ENCODE measurements at places on chromosomes 4 and X.

GRCh38 chr4:9691238-9692065, 90.0 kb upstream of the DRD5 start:
- no peak for DNase-seq

DNA sequence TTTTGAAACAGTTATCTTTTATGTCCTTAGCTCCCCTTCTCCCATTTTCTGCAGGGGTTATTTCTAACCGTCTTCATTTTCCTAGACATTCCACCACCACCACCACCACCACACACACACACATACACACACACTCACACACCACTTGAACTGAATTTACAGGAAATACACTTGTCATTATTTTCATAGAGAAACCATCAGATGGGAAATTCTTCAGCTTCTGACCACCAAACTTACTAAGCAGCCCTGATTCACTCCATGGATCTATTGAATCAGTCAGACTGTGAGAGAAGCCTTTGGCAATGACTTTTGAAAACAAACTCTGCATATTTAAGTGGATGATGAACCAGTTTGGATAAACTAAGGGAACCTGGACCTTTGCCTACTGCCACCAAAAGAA, 210.1 kb upstream of the NHS start:
- DNase-seq = no peak

DNA sequence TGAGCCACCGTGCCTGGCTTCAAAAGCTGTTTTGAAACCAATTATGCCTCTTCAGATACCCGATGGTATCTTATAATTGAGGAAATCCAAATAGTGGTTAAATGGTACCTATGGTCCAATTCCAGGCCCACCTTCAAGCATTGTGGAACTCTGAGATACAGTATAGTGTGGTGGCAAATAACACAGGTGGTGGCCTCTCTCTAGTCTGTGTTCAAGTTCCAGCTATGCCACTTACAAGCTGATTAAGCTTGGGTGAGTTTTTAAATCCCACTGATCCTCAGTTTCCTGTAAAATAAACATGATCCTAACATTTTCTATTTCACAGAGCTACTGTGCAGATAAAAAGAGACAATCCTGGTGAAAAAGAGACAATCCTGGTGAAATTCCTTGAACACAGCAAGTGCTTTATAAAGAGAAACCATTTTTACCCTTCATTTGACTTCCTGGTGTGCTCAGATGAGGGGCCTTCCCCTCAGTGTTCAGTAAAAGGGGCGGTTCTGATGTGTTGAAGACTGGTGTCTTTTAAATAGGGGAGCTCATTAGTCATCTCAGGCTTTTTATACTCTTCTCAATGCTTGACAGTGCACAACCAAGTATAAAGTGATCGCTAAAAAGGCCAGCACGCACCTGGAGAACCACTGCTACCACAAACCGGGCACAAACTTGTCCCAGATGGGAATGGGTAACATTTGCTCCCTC, 30.8 kb upstream of the CD40LG start:
- no peak for DNase-seq

DNA sequence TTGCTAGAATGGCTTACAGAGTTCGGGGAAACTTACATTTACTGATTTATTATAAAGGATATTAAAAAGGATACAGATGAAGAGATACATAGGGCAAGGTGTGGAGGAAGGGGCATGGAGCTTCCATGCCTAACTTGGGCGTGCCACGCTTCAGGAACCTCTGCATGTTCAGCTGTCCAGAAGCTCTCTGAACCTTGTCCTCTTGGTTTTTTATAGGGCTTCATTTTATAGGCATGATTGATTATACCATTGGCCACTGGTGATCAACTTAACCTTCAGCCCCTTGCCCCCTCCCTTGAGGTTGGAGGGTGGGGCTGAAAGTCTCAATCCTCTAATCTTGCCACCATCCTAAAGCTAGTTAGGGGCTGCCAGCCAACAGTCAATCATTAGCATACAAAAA, 10.7 kb downstream of the SMAD1 start:
- no peak for DNase-seq

- peak; percentile 2 for DNase-seq
Observed at GRCh38 chrX:40734971-40735324, 394 bp downstream of the MED14 start.

DNA sequence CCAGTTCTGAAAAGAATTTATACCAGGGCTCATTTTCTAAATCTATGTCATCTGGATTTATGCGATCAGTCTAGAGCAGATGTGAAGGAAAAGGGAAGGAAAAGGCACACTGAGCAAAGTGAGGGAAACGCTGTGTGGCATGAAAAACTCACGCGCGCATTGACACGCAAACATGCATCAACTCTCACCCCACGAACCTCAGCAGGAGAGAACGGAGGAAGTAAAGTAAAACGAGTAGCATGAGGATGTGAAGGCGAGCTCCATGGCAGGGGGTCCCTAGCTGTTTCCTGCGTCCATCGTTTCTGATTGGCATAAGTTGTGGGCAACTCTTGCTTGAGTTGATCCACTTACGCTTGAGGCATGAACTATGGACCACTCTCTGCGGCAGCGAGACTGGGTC, 102.8 kb upstream of the PDLIM3 start:
- DNase-seq = no peak

DNA sequence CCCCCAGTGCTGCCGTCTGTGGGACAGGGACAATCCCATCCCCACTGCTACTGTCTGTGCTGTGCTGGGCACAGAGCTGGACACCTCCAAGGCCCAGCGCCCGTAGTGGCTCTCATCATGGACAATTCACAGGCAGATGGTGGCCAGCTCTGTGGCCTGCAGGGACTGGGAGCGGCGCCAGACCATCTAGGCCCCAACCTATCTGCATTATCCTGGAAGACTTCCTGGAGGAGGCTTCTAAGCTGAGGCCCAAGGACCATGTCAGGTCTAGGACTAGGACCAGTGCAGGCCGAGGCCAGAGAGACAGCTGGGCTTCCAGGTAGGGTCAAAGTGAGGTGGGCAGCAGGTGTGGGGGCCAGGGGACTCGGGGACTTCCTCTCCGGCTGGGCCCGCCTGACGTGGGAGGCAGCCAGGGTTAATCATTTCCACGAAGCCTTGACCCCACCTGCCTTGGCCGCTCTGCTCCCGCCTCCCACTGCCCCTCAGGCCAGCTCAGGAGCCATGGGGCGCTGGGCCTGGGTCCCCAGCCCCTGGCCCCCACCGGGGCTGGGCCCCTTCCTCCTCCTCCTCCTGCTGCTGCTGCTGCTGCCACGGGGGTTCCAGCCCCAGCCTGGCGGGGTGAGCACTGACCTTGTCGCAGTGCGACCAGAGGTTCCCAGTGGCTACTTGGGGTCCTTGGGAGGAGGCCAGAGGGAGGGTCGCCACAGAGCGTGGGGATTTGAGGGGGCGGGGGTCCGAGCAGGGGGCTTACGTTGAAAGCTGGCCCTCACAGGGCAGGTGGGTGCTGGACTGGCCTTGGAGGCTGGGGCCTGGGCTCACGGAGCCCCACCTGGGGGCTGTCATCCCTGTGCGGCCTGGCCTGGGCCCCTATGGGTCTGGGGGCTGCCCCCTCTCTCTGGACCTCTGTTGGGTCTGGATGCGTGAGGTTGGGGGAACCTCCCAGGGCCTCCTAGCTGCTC, at the start of gene HGFAC:
Gene HGFAC, plus strand, starts transcription at position 468 of the 959 bp plus-strand sequence. Its CDS starts 34 bp downstream, at position 502.
- no peak for DNase-seq

GRCh38 chr4:15587649-15588048, 67.5 kb downstream of the FBXL5 start:
- no peak for DNase-seq

- no peak for DNase-seq
Observed at GRCh38 chr4:24394041-24394440, 190.3 kb downstream of the DHX15 start.

DNA sequence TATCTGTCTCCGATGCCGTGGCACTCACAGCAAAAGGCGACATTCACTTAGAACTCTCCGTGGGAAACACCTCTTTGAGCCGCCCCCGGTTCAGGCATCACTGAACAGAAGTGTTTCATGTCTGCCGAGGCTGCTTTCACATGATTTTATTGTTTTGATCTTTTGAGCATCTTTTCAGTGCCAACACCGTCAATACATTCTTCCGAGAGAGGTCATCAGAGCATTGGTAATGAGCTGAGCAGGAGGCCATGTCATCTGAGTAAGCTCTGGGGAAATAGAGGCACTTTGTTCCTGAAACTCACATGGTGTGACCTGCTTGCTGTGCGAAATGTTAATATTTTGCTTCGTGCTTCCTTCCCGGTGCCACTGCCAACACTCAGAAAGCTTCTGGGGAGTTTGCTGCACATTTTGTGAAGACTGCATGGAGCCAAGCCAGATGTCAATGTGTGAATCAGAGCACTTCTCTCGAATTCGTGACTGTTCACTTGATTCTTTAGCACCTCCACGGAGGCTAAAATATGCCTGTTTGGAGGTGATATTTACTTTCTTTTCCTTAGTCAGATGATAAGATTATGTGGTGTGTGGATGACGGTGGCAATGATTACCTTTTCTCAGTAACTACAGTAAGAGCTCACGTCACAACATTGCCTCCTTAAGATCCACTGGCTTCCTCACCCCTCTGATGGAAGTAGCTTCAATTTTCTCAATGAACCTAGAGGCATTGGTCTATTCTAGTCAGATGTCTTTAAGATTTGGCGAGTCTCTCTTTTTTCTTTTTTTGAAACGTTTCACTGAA, 222.3 kb upstream of the HS3ST1 start:
- DNase-seq = no peak

GRCh38 chr4:7546809-7547367, 112.2 kb upstream of the PSAPL1 start:
- DNase-seq = no peak

DNA sequence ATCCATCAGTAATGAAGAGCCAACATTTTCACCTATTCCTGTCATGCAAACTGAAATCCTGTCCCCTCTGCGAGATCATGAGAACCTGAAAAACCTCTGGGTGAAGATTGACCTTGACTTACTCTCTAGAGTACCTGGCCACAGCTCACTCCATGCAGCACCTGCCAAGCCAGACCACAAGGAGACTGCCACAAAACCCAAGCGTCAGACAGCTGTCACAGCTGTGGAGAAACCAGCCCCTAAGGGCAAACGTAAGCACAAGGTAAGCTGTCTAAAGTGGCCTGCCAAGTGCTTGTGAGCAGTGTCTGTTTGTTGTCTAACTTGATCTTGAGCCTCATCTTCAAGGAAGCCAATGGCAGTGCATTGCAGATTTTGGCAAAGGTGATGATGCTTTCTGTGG, 455.9 kb downstream of the AFF2 start:
- no peak for DNase-seq

DNA sequence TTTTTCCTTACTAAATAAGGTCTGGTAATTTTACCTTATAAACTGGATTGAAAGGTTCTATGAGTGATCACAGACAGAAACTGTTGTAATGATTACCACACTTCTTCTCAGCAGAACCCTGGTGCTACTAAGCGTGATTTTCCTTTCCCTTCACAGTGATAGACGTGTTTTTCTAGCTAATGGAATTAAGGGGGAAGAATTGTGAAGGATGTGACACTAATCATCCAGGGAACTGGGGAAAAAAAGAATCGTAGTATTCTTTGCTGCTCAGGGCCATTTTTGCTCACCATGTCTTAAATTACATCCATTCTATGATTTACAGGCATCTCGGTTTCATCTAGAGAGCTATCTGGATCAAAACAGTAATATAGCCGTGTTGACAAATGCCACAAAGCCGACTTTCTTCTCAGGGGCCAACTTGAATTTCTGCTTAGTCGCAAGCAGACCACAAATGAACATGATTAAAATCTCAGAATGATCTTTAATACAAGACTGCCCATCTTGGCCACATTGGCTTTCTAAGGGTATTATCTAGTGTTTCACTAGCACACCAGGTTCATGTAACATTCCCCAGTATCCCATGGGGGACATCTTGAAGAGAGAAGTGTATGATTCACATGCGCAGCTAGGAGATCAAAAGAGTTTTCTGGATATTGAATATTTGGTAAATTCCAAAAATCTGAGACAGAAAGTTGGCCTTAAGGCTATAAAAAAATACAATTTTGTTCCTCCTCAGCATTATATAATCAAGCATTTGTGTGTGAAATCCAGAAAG, 154.0 kb downstream of the UGT8 start:
- no peak for DNase-seq

- no peak for DNase-seq
Observed at GRCh38 chr4:165151734-165152133, 39.1 kb upstream of the TMEM192 start.

DNA sequence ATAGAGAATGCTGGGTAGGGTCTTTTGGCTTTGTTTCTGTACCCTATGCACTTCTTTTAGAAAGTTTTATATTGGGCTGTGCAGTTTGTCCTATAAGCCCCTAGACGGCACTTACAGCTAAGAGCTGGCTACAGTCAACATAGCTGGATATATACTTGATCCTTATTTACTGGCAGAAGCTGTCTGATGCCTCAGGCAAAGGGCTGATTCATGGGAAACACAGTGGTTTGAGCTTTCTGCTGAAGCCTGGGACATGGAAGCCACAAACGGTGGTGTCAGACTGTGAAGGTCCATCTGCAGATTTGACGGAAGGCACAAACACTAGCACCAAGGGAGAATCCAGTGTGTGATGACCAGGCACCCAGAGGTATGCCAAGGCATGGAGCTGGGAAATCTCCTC, 608.4 kb downstream of the ANKRD50 start:
- no peak for DNase-seq

DNA sequence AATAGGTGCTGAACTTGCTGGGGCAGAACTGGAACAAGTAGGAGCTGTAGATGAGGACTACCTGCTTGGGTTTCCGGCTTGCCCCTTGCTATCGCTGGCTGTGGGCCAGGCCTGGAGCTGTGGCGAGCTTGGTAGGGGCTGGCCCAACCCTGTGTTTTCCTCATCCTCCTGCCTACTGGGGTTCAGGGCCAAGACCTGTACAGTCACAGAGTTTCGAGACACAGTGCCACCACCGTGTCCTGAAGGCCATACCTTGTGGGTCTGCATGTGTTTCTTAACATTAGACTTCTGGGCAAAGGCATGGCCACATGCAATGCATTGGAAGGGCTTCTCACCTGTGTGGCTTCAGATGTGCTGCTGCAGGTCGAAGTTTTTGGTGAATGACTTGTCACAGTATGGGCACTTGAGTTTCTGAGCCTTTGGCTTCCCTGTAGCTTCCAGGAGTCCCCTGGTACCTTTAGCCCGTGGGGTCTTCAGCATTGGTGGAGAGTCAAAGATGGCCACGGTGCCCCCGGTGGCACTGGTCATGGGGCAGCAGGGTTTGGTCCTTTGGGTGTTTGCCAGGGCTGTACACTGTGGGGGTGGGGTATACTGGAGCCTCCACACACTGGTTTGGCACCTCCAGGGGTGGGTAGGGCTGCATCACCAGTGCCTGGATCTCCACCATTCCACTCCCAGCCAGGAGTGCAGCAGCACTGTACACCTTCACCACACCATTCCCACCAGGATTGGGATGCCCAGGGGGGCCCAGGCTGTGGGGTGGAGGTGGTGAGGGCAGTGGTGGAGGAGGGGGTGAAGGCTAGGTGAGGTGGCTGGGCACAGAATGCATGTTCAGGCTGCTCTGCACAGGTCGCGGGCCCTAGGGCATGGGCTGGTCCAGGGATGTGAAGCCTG, 52.1 kb downstream of the CFAP299 start:
- no peak for DNase-seq
